ENCODE measurements at places on chromosomes 6 and 20. TPM values are rescaled to one million over a fixed set of nuclear protein-coding genes. Genes with fewer than 3 reads are reported as not detected.

Gene CYB5R4
- total RNA-seq = 22.5 TPM

Gene MSH5
- total RNA-seq = 17.8 TPM

Gene RSPO3
- not detected for total RNA-seq

Gene IL20RA
- not detected for total RNA-seq

Gene PEX6
- 18.1 TPM for total RNA-seq

Gene PNPLA1
- total RNA-seq = not detected

Gene HMGN4
- 164 TPM for total RNA-seq

Gene TMEM30A
- total RNA-seq = 142 TPM

Gene FAM83C
- not detected for total RNA-seq

Gene RFX6
- not detected for total RNA-seq

Gene TUBB2A
- 265 TPM for total RNA-seq

Gene CAGE1
- total RNA-seq = not detected

Gene F13A1
- not detected for total RNA-seq

Gene GSTA4
- 18.7 TPM for total RNA-seq

Gene PROKR2
- total RNA-seq = 0.10 TPM

Gene ZNF831
- not detected for total RNA-seq

Gene KCNB1
- not detected for total RNA-seq

Gene ARMH2
- not detected for total RNA-seq

Gene SMOC2
- not detected for total RNA-seq

Gene WFDC10B
- 0.88 TPM for total RNA-seq

Gene FAM209A
- 0.12 TPM for total RNA-seq

Gene NHSL1
- 4.0 TPM for total RNA-seq
